IMR-90 (cell line): ENCODE measurements at places on chromosomes 5 and 9. TPM values are rescaled to one million over a fixed set of nuclear protein-coding genes. Genes with fewer than 3 reads are reported as not detected.
A peak's percentile ranks its signal among the peaks of the same experiment; 100 is the strongest.

DNA sequence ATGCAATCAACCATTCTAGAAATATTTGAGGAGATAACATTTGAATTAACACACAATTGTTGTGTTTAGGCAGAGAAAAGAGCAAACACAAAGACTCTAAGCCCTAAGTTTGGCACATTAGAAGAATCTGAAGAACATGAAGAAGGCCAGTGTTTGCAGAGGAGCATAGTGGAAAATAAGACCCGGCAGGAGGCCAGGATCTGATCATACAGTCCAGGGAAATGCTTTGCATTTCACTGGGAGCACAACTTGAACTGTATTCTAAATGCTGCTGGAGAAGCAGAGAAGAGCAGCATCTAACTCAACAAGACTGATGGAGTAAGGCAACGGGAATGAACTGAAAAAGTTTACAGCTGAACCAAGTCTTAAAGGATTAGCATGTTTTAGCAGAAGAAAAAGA lies 463.4 kb downstream of the ZNF608 start:
- peaks cover 1% of the 10 kb centered on the region for H3K27me3 ChIP-seq
- H3K4me3 ChIP-seq: no peak overlapping the region
- no peaks in the 10 kb centered on the region for H3K4me1 ChIP-seq
- H3K27ac ChIP-seq: no peak overlapping the region

- peaks cover 8% of the 10 kb centered on the region for H3K36me3 ChIP-seq
- no peaks in the 10 kb centered on the region for H3K4me1 ChIP-seq
- H3K27me3 ChIP-seq: no peaks in the 10 kb centered on the region
These were observed 9.5 kb upstream of the CDO1 start for GRCh38 chr5:115825948-115826347.

DNA sequence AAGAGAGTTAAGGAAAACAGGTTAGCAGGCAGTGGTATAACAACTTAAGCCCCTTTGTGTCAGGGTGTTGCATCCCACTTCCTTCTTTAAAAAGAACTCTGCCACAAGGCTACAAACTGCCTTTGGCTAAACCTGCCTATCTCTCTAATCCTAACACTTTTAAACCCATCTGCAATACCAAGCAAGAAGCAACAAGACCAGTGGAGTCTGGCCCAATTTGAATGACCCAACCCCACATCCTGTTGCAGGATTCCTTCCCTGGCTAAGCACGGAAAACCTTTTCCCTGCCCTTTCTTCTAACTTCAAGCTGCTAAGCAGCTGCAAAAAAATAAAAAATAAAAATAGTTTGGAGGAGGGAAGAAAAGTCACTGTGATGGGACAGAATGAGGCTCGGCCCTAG lies 27.1 kb downstream of the ABCA1 start:
- peaks cover 21% of the 10 kb centered on the region for H3K4me1 ChIP-seq
- H3K27me3 ChIP-seq: no peaks in the 10 kb centered on the region
- H3K27ac ChIP-seq: no peak overlapping the region
- H3K4me3 ChIP-seq: no peak overlapping the region
- no peak for DNase-seq

- no peaks in the 10 kb centered on the region for H3K27me3 ChIP-seq
- H3K4me3 ChIP-seq: no peak overlapping the region
- H3K27ac ChIP-seq: no peak overlapping the region
These were observed 218.5 kb downstream of the TAF11L14 start for GRCh38 chr5:17852740-17853139.

- no peak overlapping the region for H3K27ac ChIP-seq
- no peaks in the 10 kb centered on the region for H3K36me3 ChIP-seq
- no peak overlapping the region for H3K4me3 ChIP-seq
- DNase-seq: peak; percentile 35
These were observed 189.9 kb upstream of the VCAN start for GRCh38 chr5:83281658-83282057.

- H3K36me3 ChIP-seq: no peaks in the 10 kb centered on the region
- peaks cover 17% of the 10 kb centered on the region for H3K27me3 ChIP-seq
- H3K27ac ChIP-seq: no peak overlapping the region
- DNase-seq: no peak
- no peak overlapping the region for H3K4me3 ChIP-seq
These were observed 20.1 kb downstream of the PCSK1 start for GRCh38 chr5:96412868-96413449.

DNA sequence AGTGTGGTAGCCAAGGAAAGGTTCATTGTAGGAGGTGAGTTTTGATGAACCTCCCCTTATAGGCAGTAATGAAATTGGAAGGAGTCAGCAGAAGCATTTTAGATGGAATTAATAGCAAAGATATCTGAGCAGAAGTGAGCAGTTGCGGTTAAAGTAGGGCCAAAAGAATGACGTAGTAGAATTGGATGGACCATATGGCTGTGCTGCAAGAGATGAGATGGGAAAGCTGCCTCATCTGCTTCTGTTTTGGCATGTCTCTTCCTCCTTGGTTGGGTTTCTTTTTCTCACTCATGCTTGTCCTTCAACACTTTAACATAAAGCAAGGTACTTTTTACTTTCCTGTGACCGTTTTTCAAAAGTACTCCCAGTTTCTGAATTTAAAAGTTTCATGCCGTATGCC lies 55.8 kb downstream of the AQP7 start:
- H3K4me3 ChIP-seq: no peak overlapping the region
- DNase-seq: no peak
- H3K4me1 ChIP-seq: peaks cover 5% of the 10 kb centered on the region; the same call in 1 of the 2 replicates

- H3K4me1 ChIP-seq: peaks cover 1% of the 10 kb centered on the region; the same call in 1 of the 2 replicates
- no peak overlapping the region for H3K4me3 ChIP-seq
- H3K27ac ChIP-seq: no peak overlapping the region
- no peaks in the 10 kb centered on the region; the same call in 1 of the 2 replicates for H3K27me3 ChIP-seq
- no peaks in the 10 kb centered on the region for H3K36me3 ChIP-seq
These were observed 81.2 kb downstream of the NDFIP1 start for GRCh38 chr5:142189813-142190212.

DNA sequence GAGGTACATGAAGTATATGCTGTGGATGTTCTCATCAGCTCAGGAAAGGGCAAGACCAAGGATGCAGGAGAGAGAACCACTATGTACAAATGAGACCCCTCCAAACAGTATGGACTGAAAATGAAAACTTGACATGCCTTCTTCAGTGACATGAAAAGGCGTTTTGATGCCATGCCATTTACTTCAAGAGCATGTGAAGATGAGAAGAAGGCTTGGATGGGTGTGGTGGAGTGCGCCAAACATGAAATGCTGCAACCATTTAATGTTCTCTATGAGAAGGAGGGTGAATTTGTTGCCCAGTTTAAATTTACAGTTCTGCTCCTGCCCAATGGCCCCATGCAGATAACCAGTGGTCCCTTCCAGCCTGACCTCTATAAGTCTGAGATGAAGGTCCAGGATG lies 47.7 kb downstream of the SEMA4D start:
- no peak overlapping the region for H3K4me3 ChIP-seq
- peaks cover 8% of the 10 kb centered on the region for H3K36me3 ChIP-seq
- no peak overlapping the region for H3K27ac ChIP-seq
- H3K27me3 ChIP-seq: no peaks in the 10 kb centered on the region

- no peak overlapping the region for H3K4me3 ChIP-seq
- no peaks in the 10 kb centered on the region for H3K27me3 ChIP-seq
- no peak for DNase-seq
- H3K27ac ChIP-seq: no peak overlapping the region
- H3K36me3 ChIP-seq: no peaks in the 10 kb centered on the region
These were observed 124.9 kb downstream of the MRPS30 start for GRCh38 chr5:44933686-44934085.

DNA sequence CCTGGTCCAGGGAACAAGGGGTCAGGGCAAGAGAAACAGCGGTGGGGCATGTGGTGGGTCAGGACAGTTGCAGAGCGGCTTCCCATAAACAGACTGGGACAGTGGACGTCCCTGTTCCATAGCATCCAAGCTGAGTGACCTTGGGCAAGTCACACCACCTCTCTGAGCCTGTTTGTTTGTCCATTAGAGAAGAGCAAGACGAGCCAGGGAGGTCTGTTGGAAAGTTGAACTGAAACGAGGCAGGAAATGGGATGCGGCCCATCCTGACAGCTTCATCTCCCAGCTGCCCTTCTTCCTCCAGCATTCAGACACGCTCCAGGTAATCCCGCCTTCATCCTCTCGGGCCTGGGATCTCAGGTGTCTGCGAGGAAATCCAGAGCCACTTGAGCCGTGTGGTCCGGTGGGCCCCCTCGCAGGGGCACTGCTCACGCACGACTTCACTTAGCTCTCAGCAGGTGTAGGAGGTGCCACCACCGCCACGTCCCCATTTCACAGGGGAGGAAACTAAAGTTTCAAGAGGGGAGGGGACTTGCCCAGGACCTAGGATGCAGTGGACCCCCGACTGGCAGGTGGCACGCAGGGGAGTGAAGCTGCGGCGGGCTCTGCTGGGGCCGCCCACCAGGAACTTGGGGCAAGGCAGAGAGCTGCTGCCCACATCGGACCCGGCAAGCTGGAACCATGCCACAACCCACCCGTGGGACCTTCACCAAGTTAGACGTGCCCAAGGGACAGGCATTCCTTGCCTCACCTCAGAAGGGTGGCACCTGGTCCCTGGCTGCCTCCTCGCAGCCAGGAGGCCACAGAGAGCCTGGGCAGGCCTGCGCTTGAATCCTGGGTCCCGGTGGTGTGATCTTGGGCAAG lies 13.0 kb downstream of the PTGES2 start:
- no peak overlapping the region for H3K4me3 ChIP-seq
- peaks cover 7% of the 10 kb centered on the region for H3K36me3 ChIP-seq
- H3K27me3 ChIP-seq: no peaks in the 10 kb centered on the region
- H3K4me1 ChIP-seq: no peaks in the 10 kb centered on the region
- DNase-seq: no peak

GRCh38 chr9:70696694-70697335 lies 282.4 kb upstream of the KLF9 start:
- no peaks in the 10 kb centered on the region for H3K36me3 ChIP-seq
- no peak overlapping the region for H3K27ac ChIP-seq
- DNase-seq: no peak

DNA sequence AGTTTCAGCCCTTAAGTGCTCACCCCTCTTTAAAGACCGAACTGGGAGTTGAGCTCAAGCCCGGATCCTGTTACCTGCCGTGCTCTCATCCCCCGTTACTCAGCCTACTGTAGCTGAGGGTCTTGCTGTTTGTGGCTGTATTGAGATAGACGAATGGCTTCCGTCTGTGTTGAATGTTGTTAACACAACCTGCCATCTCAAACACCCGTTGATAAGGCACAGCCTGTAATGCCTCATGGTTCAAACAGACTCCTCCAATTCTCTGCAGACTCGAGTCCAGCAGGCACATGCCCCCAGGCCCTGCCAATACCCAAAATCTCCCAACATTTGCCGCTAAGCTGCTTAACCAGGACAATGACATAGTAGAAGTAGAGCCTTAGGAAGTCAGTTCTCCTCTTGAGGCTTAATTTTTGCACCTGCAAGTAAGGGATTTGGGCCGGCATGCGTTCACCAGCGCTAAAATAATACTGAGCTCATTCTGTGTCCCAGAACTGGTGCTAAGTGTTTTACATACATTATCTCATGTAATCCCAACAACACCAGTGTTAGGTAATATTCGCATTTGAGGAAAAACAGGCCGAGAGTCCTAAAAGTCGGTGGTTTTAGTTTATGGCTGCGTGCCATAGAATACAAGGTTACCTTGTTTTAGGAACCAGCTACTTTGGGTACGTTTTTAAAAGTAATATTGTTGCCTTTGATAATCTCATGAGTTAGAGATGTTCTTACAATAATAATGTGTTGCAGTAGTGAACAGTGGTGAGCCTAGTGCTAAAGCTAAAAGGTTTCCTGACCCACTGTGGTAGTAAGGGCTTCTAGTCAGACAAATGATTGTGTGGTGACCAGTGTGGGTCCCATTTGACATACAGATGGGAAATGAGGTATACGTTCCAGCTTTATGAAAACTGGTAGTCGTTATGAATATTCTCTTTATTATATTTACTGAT lies 1.5 kb upstream of the RFX3 start:
- peak overlapping the region; percentile 99 for H3K27ac ChIP-seq
- peak overlapping the region; percentile 97 for H3K4me3 ChIP-seq
- no peaks in the 10 kb centered on the region; the same call in 1 of the 2 replicates for H3K4me1 ChIP-seq
- 0 out of 2 replicates have a peak, but pooled peaks cover 1% of the 10 kb centered on the region for H3K36me3 ChIP-seq

- H3K27me3 ChIP-seq: peaks cover 11% of the 10 kb centered on the region; the same call in 1 of the 2 replicates
- peaks cover 39% of the 10 kb centered on the region for H3K4me1 ChIP-seq
- H3K27ac ChIP-seq: no peak overlapping the region
- H3K36me3 ChIP-seq: no peaks in the 10 kb centered on the region
These were observed 134.1 kb downstream of the ROR2 start for GRCh38 chr9:91815896-91816295.

GRCh38 chr5:173395257-173395932 lies 67.2 kb upstream of the STC2 start:
- DNase-seq: peak; percentile 85
- H3K4me1 ChIP-seq: peaks cover 11% of the 10 kb centered on the region
- H3K27ac ChIP-seq: peak overlapping the region; percentile 40
- H3K27me3 ChIP-seq: no peaks in the 10 kb centered on the region
- no peak overlapping the region for H3K4me3 ChIP-seq

DNA sequence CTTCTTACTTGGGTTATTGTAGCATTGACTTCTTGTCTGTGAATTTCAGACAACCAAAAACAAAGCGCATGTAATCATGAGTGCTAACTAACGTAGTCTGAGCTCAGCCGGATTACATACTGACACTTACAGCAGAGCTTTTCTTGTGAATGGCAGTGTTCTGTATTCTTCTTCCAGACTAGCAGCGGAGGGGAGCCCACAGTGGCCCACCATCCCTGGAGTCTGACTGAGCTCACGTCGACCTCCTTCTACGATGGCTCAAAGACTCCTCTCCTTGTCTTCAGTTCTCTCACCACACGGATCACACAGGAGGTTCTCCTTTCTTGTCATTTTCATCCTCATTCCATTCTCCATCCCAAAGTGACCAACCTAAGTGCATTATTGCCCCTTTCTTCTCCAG lies 211.4 kb downstream of the CHSY3 start:
- H3K27ac ChIP-seq: no peak overlapping the region
- no peaks in the 10 kb centered on the region for H3K27me3 ChIP-seq
- H3K36me3 ChIP-seq: no peaks in the 10 kb centered on the region
- no peak for DNase-seq
- H3K4me3 ChIP-seq: no peak overlapping the region

DNA sequence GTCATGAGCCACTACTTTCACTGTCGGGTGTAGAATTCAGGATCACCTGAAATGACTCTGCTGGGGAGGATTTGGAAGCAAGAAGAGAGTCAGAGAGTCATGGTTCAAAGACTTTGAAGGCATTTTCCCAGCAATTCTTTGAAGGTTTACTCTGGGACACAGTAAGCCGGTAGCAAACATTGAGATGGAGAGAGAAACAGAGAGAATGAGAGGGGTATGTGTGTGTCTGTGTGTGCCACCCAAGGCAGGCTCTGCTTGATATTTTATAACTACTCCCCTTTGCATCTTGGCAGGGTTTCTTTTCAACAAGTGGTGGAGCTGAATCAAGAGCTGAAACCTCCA lies 89.8 kb downstream of the ANKRD55 start:
- no peaks in the 10 kb centered on the region for H3K27me3 ChIP-seq
- no peaks in the 10 kb centered on the region for H3K4me1 ChIP-seq
- no peak overlapping the region for H3K27ac ChIP-seq
- no peak for DNase-seq

GRCh38 chr5:178427576-178428197 lies 162.5 kb downstream of the COL23A1 start:
- no peak overlapping the region for H3K27ac ChIP-seq
- H3K4me3 ChIP-seq: no peak overlapping the region
- no peaks in the 10 kb centered on the region for H3K27me3 ChIP-seq
- H3K36me3 ChIP-seq: no peaks in the 10 kb centered on the region

GRCh38 chr5:38157024-38157423 lies 101.3 kb upstream of the EGFLAM start:
- H3K27me3 ChIP-seq: no peaks in the 10 kb centered on the region; the same call in 1 of the 2 replicates
- no peak for DNase-seq

Gene PCDHB9
- under 0.01 and 0.18 TPM in 2 replicates for total RNA-seq

Gene CCDC152
- 0.90 and 1.9 TPM in 2 replicates for total RNA-seq

Gene TOR1B
- 15.6 and 16.4 TPM in 2 replicates for total RNA-seq
